T-helper 22 cell (primary cell): ENCODE measurements at places on chromosomes 16 and 17.

GRCh38 chr16:65744401-65744800 is 622.1 kb upstream of the CDH5 start:
- DNase-seq: no peak

GRCh38 chr16:12646490-12647274 is 157.0 kb downstream of the CPPED1 start:
- no peak for DNase-seq

DNA sequence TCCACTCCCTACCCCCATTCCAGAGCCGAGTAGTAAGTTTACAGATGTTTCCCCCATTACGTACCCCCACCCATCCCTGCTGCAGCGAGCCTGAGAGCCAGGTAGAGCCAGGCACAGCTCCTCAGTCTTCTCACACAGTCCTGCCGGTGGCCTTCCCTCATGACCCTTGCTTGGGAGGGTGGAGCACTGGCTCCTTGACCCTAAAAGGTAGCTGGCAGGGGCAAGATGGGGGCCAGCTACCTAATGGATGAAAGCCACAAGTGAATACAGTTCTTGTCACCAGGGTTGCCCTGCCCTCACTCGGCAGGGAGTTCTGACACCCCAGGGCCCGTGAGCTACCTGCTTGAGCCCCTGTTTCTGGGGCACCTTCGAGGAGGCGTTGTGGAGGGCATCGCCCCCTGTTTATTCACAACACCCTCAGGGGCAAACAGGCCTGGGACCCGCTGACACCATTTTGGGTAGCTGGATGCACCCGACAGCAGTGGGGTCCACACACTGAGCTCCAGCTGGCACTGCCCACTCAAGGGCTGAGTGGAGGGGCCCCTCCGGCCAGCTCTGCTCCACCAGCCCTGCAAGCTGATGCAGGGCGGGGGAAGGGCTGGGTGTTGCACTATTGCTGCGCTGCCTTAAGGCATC is 22.2 kb downstream of the ADAM11 start:
- no peak for DNase-seq

DNA sequence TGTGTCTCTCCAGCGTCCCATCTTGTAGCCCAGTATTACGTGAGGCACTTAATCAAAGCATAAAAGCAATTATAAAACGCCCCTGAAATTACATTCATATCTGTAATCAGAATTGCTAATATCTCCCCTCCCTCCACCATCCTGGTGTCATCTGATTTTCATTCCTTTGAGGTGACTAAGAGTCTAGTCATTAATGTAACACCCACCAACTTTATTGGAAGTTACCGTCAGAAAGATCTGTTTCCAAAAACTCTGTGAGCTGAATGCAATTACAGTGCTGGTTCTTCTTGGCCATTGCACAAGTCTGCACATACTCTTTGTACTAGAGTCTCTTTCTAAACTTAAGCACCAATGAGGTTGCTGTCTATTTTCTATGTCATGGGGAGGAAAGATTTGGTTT is 12.5 kb upstream of the MAF start:
- DNase-seq: no peak

- DNase-seq: no peak
These were observed at the start of gene WIPI1 for GRCh38 chr17:68457168-68457538. Gene WIPI1 (minus strand): TSS chr17:68457496. CDS start chr17:68457421, 75 bp downstream.

DNA sequence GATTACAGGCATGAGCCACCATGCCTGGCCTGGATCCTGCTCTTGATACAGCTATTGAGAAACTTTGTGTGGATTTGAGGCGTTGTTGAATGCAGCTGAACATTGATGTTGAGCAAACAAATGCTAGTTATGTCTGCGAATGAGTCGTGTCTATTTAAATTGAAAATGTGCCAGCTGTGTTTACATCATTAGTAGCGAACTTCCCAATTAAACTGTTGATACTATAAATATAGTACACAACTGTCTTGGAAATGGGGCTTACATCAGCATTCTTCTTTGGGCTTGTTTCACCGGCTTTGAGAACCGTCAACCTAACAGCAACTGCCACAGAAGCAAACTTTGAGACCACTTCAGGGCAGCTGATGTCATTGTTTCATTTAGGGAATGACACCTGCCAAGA is 251.9 kb downstream of the RBFOX1 start:
- no peak for DNase-seq

GRCh38 chr17:80296221-80296620 is 35.6 kb downstream of the RNF213 start:
- DNase-seq: no peak

DNA sequence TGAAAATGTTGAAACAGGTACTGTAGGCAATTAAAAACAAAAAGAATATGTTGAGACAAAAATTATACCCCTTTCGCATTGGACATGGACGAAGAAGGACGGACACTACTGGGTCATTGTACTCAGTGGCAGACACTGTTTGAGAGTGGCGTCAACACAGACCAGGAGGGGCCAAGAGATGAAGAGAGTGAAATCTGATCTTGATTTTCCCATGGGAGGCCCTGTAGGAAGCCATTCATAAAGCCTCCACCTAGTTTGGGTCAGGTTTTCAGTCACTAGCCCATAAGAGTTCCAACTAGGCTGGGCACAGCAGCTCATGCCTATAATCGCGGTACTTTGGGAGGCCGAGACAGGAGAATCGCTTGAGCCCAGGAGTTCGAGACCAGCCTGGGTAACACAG is 23.6 kb upstream of the SMURF2 start:
- no peak for DNase-seq

GRCh38 chr16:72876221-72876620 is 171.7 kb downstream of the ZFHX3 start:
- no peak for DNase-seq

GRCh38 chr17:81021531-81022343 is 13.2 kb upstream of the BAIAP2 start:
- DNase-seq: no peak

- DNase-seq: no peak
These were observed 9.1 kb downstream of the ASPHD1 start for GRCh38 chr16:29909391-29909790.

GRCh38 chr16:75616521-75617010 is 6.5 kb downstream of the ADAT1 start:
- DNase-seq: no peak

DNA sequence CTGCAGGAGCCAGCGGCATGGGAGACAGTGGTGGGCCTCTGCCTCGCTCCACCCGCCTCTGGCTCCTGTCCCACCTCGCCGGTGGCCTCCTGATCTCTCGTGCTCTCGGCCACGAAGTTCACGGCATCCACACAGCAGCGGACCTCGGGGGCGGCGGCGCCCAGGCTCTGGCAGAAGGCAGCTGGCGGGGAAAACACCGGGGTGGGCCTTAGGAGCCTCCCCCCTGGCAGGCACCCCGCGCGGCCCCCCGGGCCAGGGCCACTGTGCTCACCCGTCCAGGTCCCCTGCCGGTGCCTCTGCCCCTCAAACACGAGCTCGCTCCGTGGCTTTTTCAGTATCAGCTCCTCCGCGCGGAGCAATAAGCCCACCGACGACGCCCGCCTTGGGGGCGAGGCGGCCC is 409 bp upstream of the C17orf107 start:
- peak; percentile 18 for DNase-seq

- DNase-seq: no peak
These were observed 64.8 kb downstream of the CACNG1 start for GRCh38 chr17:67109111-67109510.

- no peak for DNase-seq
These were observed 78.1 kb upstream of the XYLT1 start for GRCh38 chr16:17548825-17549224.

DNA sequence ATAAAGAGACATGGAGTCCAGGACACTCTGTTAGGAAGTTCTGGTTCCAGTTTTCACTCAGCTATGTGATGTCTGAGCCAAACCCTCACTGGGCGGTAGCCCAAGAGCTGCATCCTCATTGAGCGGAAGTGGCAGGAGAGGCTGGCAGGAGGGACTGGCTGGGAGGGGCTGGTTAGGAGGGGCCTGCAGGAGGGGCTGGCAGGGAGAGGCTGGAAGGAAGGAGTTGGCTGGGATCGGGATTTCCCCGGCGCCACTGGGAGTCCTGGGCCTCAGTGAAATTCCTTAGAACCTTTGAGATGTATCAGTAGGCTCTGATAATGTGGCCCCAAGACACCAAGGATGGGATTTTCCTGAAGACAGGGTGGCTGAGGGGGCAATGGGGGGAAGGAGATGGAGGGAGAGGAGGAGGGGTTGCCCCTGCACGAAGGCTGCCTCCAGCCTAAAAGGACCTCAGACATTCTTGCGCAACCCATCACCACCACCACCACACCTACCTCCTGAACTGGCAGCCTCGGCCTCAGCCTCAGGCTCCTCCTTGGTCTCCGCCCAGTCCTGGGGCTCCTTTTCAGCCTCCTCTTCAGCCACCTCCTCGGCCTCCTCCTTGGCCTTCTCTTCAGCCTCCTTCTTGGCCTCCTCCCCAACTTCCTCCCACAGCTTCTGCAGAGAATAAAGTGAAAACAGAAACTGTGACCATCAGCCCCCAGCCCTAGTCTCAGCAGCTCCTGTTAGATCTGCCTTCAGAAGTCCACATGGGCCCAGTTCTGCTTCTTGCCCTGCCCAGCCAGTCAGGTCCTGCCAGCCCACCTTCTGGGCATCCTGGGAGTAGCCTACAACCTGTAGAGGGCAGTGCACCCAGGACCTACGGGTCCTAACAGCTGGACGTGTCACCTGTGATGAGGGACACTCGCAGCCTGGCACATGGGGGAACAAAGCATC is 31.7 kb downstream of the CNGB1 start:
- no peak for DNase-seq

GRCh38 chr17:15432807-15433611 is 34.4 kb downstream of the CDRT4 start:
- no peak for DNase-seq

DNA sequence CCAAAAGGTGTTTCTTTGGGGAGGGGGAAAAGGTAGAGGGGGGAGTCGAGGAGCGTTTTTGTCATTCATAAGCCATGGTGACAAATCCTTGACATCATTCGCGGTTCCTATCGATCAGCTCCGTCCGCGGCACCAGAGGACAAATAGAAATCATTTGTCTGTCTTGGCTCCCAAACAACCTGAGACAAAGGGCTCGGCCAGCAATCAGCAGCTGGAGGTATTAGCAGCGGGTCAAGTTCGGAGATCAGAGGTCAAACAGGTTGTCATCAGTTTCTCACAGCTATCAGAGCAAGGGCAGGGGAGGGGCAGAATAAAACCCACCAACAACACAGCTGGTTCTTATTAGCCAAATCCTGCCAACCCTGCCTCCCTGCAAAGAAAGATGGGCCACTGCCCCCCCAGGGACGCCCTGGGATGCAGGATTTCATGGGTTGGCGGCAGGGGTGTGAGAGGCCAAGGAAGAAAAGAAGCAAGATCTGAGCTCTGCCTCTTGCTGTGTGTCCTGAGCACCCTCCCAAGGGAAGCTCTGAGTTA is 145.3 kb upstream of the LHX1 start:
- DNase-seq: no peak

GRCh38 chr16:87246269-87247065 is 70.7 kb downstream of the C16orf95 start:
- no peak for DNase-seq

DNA sequence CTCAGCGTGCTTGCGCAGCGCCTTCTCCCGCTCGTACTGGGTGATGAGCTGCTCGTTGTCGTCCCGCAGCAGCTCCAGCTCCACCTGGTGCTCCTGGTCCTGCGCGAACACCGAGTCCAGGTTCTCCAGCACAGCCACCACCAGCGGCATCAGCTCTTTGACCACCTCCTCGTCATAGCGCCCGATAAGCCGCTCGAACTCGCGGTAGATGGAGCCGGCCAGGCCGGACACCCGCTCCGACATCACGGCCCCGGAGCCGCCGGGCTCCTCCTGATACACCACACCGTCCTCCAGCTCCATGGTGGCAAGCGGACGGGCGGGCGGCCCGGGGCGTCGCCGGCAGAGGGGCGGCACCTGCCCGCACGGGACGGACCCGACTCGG is 320 bp downstream of the SPAG9 start:
- DNase-seq: peak; percentile 39

GRCh38 chr16:51637770-51638094 is 486.7 kb upstream of the SALL1 start:
- DNase-seq: no peak

GRCh38 chr16:27083861-27084261 is 17.1 kb downstream of the C16orf82 start:
- no peak for DNase-seq

GRCh38 chr16:29906520-29907244 is 6.4 kb downstream of the ASPHD1 start:
- DNase-seq: no peak

- DNase-seq: no peak
These were observed 26.0 kb downstream of the CACNG3 start for GRCh38 chr16:24282141-24282540.

GRCh38 chr16:88333848-88334777 is 48.6 kb upstream of the ZNF469 start:
- no peak for DNase-seq

DNA sequence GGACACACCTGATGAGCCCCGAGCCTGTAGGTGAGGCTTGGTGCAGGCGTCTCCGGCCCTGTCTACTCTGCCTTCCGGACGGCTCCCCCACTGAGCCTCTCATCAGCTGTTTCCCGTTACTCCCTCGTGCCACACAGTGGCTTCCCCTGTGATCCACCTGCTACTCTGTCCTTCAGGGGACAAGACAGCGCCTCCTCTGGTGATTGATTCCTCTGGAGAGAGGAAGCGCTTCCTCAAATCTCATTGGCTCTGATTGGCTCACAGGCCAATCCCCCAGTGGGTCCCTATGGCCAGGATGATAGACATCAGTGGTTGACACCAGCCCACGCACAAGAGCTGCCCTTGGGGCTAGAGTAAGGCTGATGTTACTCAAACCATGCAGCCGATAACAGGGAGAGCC is 24.0 kb downstream of the RNF213 start:
- no peak for DNase-seq

DNA sequence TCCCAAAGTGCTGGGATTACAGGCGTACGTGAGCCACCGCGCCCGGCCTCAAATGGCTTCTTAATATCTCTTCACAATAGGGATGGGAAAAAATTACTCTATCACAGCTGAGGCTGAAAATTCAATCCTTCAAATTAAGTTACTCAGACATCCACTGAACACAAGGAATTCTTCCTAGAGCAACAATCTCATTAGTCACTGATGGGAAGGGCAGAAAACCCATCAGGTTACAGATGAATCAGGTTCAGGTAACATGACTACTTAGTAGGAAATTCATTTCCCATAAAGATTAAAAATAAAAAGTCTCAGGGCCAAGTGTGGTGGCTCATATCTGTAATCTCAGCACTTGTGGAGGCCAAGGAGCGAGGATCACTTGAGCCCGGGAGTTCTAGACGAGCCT is 42.5 kb upstream of the ABR start:
- no peak for DNase-seq

DNA sequence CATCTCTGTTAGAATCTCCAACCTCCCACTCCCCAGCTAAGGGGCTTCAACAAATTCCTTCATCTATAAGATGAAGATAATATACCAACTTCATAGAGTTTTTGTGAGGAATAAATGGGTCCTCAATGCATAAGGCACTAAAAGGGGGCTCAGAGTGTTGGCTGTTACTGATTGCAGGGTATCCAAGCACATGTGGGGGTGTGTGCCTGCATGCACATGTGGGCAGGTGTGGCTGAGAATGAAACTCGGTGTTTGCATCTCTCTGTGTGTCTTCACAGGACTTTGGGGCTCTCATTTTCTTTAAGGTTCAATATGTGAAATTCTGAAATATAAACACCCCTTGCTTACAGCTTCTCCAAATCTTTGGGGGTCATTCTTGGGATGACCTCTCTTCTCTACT is 4.1 kb upstream of the PPP1R9B start:
- DNase-seq: no peak

- DNase-seq: no peak
These were observed 7.1 kb upstream of the HOXB9 start for GRCh38 chr17:48633266-48633677.

- DNase-seq: no peak
These were observed 1.3 kb downstream of the LHX1 start for GRCh38 chr17:36938566-36939051.
